ENCODE measurements at places on chromosomes 13 and 19.

DNA sequence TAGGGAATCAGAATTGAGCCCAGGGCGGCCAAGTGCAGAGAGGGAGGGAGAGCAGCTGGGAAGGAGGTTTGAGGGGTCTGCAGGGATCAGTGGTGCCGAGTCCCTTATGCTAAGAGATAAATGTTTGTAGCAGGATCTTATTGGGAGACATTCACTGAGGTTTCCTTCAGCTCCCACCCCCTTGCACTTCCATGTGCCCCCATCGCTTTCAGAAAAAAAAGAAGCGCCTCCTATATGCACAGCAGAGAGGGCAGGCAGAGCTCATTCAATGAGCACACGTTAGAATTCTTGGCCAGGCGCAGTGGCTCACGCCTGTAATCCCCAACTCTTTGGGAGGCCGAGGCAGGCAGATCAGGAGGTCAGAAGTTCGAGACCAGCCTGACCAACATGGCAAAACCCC, 28.0 kb downstream of the CYP4F2 start:
- DNase-seq = no peak

GRCh38 chr19:1063030-1063908, 3.7 kb upstream of the ARHGAP45 start:
- peak; percentile 72 for DNase-seq

- DNase-seq = no peak
Measured at GRCh38 chr13:61927648-61928047, 512.0 kb upstream of the PCDH20 start.

DNA sequence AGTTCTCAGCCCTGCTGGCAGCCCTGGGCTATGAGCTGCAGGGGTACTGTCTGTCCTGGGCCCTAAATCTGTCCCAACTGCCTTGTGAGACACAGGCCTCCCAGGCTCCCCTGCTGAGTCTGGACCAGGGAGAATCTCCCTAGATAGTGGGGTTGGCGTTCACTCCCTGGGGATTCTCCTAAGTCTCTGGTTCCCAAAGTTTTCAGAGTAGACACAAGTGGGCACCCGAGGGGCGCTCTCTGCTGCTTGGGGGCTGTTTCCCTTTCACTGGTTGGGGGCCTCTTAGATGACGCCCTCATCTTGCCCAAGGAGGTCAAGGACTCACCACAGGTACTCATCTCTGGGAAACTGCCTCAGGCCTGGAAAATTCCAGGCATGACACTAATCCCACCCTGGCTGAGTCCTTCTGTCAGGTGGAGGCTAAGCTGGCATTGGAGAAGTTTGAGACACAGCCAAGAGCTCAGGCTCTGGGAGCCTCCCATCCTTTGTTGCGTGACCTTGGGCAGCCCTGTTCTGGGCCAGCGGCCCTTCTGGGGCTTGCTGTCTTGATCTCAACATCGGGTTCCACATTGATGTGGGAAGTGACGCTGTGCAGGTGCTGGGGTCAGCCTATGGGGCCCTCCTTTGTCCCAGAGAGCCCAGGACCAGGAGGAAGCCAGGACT, 3.9 kb downstream of the RPL18A start:
- DNase-seq = no peak

- no peak for DNase-seq
Measured at GRCh38 chr13:91375116-91375729, 23.2 kb upstream of the GPC5 start.

GRCh38 chr19:4052114-4052992, 14.3 kb downstream of the ZBTB7A start:
- DNase-seq = no peak

GRCh38 chr13:28077231-28077630, 23.1 kb downstream of the FLT3 start:
- DNase-seq = no peak

- no peak for DNase-seq
Measured at GRCh38 chr13:111095911-111096501, 19.1 kb upstream of the ARHGEF7 start.

GRCh38 chr19:5045029-5045428, 76.1 kb downstream of the KDM4B start:
- DNase-seq = no peak

- no peak for DNase-seq
Measured at GRCh38 chr13:34748073-34748472, 194.0 kb upstream of the NBEA start.

DNA sequence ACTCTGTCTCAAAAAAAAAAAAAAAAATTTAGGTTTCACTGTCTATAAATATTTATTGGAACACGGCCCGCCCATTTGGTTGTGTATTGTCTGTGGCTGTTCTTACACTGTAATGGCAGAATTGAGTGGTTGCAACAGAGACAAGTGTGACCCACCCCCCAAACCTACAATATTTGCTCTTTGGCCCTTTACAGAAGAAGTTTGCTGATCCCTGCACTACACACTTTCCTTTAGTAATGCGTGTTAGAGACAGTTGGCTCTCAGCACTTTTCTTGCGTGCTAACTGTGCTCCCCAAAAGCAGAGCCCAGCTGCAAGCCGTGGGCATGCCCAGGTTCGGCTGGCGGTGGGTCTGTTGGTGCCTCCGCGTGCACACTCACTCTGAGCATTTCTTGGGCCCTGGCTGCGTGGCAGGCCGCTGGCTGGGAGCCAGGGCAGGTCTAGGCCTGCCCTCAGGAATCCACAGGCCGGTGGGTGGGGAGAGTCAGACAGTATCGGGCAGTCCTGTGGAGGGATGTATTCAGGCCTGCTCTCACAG, 72.6 kb downstream of the SIPA1L3 start:
- DNase-seq = no peak

GRCh38 chr19:41957838-41958366, 1.2 kb downstream of the RABAC1 start:
- DNase-seq = no peak

GRCh38 chr19:13172346-13173138, 22.3 kb downstream of the IER2 start:
- DNase-seq = no peak

- DNase-seq = no peak
Measured at GRCh38 chr13:89865164-89866064, 1482.1 kb upstream of the MIR17HG start.

DNA sequence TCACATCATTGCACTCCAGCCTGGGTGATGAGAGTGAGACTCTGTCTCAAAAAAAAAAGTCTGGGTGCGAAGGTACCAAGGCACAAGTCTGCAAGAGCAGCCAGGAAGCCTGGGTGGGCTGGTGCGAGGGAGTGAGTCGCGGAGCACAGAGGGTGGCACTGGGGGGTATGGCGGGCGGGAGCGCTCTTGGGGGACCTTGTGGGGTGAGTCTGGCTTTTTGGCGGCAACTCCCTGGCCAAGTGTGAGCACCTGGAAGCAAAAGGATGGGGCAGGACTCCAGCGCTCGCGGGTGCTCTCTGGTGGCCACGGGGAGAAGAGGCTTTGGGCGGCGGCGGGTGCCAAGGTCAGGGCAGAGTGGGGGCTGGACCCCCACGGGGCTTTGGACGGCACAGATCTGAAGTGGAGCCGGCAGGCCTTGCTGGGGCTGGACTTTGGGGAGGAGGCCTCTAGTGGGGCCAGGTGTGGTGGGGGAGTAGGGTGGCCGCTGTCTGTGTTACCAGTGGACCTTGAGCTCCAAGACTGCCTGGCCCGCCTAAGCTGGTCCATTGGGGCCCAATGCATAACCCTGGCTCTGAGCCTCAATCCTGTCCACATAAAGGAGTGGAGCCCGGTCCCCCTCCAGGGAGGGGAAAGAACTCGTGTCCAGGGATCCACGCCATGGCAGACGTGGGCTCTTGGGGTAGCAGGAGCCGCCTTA, 1.6 kb downstream of the P2RY11 start:
- DNase-seq = no peak

DNA sequence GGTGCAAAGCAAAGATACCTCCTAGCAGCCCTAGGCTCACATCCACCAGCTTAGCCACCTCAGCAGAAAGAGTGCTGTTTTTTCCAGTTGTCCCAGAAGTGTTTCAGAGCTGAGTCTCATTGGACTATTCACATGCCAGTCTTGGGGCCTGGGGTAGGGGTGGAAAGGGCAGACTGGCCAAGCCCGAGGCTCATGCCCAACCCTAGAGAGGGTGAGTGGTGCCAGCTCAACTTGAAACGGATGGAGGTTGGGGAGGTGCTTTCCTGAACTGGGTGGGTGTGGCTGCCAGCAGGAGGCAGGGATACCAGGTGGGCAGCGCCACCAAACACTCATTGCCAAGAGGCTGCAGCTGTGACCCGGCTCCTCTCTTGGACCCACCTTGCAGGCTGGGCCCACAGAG, 116.9 kb downstream of the DPF1 start:
- DNase-seq = no peak

DNA sequence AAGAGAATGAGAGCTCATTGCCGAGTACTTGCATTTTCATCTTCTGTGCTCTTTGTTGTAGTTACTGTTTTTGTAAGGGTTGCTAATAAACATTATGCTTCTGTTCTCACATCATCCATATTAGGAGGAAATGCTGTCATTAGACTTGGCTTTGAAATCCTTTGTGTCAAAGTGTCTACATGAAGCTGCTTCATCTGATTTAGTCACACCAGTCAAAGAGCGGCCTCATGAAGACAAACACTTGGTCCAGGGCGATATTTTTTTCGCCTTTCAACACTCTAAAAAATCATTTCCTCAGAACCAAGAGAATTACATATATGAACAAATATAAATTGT, 105.0 kb downstream of the SPRY2 start:
- DNase-seq = no peak

GRCh38 chr13:20977394-20977793, 74.8 kb upstream of the XPO4 start:
- no peak for DNase-seq
